ENCODE measurements at places on chromosomes 6 and 20. TPM values are rescaled to one million over a fixed set of nuclear protein-coding genes. Genes with fewer than 3 reads are reported as not detected.

DNA sequence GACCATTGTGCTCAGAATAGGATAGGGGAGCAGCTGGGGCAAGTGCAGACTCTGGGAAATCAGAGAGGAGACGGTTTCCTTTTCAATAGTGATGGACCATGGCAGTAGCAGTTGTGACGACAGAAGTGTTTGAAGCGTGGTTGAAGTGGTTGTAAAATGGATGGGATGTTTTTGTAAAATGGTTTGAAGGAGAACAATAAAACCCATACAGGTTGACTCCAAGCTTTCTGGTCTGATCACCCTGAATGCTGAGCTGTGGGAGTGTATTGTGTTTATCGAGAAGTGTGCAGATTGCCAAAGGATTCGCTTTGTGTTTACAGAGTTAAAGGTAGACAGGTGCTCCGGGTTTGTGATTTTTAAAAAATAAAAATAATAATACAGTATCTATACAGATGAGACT lies 255.2 kb upstream of the SULF2 start:
- H3K27me3 ChIP-seq: no peaks in the 10 kb centered on the region
- DNase-seq: no peak
- no peak overlapping the region for H3K4me3 ChIP-seq
- H3K36me3 ChIP-seq: no peaks in the 10 kb centered on the region

DNA sequence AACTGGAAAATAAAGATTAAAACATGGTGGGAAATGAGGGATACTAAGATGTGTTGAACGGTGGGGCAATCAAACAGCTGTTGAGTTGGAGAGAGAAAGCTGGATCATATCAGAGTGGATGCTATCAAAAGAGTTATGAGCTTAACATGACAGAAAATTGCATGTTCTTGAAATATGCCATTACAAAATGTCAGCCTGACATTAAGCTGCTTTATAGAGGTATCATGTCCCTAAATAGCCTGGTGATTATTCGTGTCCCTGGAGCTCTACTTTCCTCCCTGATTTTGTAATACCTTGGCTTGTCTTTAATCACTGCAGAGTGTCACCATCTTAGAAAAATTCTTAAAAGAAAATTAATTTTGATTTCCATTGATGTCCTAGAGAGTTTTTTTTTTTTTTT lies 223.1 kb downstream of the PHF3 start:
- no peak overlapping the region for H3K27ac ChIP-seq
- H3K36me3 ChIP-seq: no peaks in the 10 kb centered on the region
- H3K4me1 ChIP-seq: no peaks in the 10 kb centered on the region
- no peak for DNase-seq
- H3K4me3 ChIP-seq: no peak overlapping the region
- no peaks in the 10 kb centered on the region for H3K27me3 ChIP-seq

DNA sequence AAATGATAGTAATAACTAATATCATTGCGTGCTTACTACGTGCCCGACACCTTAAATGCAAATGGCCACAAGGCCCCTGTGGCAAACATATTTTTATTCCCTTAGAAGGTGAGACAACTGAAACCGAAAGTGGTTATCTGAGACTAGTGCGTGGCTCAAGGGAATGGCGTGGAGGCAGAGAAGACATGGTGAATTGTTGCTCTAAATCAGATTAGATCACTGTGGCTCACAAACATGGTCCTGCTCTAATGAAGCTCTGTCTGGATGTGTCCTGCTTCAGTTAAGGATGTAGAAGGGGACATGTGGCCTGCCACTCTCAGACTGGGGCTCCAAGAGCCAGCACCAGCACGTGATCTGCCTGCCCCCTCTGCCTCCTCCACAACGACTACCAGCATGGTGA lies 124.2 kb upstream of the GMDS start:
- H3K27ac ChIP-seq: no peak overlapping the region
- H3K27me3 ChIP-seq: no peaks in the 10 kb centered on the region
- H3K4me3 ChIP-seq: no peak overlapping the region

- peaks cover 23% of the 10 kb centered on the region for H3K27me3 ChIP-seq
- no peak overlapping the region for H3K4me3 ChIP-seq
- H3K4me1 ChIP-seq: peaks cover 16% of the 10 kb centered on the region
- DNase-seq: no peak
- no peaks in the 10 kb centered on the region for H3K36me3 ChIP-seq
Measured at GRCh38 chr6:89415185-89415584, 3.1 kb upstream of the RRAGD start.

GRCh38 chr6:66556936-66557335 lies 849.9 kb upstream of the EYS start:
- no peaks in the 10 kb centered on the region for H3K4me1 ChIP-seq
- H3K27me3 ChIP-seq: no peaks in the 10 kb centered on the region
- no peak overlapping the region for H3K4me3 ChIP-seq
- DNase-seq: no peak

DNA sequence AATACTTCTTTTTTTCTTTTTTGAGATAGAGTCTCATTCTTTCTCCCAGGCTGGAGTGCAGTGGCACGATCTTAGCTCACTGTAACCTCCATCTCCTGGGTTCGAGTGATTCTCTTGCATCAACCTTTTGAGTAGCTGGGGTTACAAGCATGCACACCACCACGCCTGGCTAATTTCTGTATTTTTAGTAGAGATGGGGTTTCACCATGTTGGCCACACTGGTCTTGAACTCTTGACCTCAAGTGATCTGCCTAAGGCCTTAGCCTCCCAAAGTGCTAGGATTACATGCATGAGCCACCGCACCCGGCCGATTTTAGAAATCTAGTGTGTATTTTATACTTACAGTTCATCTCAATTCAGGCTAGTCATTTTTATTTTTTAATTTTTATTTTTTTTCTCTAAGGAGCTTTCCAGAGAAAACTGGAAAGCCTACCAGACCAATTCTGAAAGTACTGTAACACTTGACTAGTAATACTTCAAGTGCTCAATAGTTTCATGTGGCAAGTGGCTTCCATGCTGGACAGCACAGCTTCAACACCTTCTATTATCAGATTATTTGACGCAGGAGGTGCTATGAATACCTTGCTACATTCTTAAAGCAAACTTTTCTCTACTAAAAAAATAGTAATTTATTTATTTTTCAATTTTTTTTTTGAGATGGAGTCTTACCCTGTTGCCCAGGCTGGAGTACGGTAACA lies 25.0 kb downstream of the POLR1C start:
- no peak overlapping the region for H3K4me3 ChIP-seq
- H3K27me3 ChIP-seq: no peaks in the 10 kb centered on the region
- H3K36me3 ChIP-seq: peaks cover 42% of the 10 kb centered on the region
- DNase-seq: no peak
- H3K27ac ChIP-seq: no peak overlapping the region

GRCh38 chr6:26155061-26155930 lies 68.1 kb downstream of the HFE start:
- no peaks in the 10 kb centered on the region for H3K27me3 ChIP-seq
- peaks cover 11% of the 10 kb centered on the region for H3K4me1 ChIP-seq
- H3K4me3 ChIP-seq: peak overlapping the region; percentile 69
- peak overlapping the region; percentile 45 for H3K27ac ChIP-seq
- DNase-seq: no peak
- no peaks in the 10 kb centered on the region for H3K36me3 ChIP-seq

- H3K27me3 ChIP-seq: peaks cover 10% of the 10 kb centered on the region
- no peaks in the 10 kb centered on the region for H3K4me1 ChIP-seq
- no peak for DNase-seq
- peak overlapping the region; percentile 52 for H3K4me3 ChIP-seq
Measured at GRCh38 chr6:4774715-4775493, 1.3 kb upstream of the CDYL start.

DNA sequence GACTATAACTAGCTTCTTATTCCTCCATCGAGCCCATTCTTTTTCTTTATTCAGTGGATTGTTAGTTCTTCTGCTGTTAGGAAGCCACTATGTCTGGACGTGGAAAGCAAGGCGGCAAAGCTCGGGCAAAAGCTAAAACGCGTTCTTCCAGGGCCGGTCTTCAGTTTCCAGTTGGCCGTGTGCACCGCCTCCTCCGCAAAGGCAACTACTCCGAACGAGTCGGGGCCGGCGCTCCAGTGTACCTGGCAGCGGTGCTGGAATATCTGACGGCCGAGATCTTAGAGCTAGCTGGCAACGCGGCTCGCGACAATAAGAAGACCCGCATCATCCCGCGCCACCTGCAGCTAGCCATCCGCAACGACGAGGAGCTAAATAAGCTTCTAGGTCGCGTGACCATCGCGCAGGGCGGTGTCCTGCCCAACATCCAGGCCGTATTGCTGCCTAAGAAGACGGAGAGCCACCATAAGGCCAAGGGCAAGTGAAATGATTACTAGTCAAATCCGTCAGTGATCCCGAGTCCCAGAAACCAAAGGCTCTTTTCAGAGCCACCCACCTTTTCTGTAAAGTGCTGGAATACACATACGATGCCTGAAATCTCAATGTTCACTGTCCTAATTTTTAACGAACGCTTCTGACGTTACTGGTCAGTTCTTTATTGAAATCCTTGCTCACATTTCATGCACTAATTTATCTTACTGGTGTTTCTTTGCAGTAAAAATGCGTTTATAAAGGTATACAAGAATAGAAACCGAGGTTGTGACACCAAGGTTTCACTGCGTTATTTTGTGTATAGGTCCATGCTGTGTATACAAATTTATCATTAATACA lies 129.9 kb downstream of the HFE start:
- peaks cover 12% of the 10 kb centered on the region for H3K4me1 ChIP-seq
- H3K4me3 ChIP-seq: peak overlapping the region; percentile 72
- H3K36me3 ChIP-seq: no peaks in the 10 kb centered on the region
- peak; percentile 84 for DNase-seq

DNA sequence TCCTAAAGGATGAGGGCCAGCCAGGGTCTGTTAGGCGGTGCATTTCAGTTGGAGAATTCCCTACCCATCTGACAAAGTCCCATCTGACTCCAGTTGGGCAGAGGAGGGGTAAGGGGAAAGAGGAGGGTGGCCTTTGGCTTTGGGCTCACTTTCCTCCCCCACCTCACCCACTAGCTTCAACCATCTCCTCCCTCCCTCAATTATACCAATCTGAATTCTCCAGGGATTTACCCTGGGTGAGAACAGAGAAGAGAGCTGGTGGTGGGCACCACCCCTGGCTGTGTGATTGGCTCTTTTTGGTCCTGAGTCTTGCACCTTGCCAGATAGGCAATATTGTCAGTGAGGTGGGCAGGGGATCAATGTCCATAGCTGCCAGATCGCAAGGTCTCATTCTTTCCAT lies 3.2 kb downstream of the HMGA1 start:
- peak overlapping the region; percentile 22 for H3K27ac ChIP-seq
- no peaks in the 10 kb centered on the region for H3K27me3 ChIP-seq
- H3K36me3 ChIP-seq: peaks cover 19% of the 10 kb centered on the region

- DNase-seq: peak; percentile 15
- H3K4me3 ChIP-seq: peak overlapping the region; percentile 9
- H3K27me3 ChIP-seq: no peaks in the 10 kb centered on the region
- peaks cover 24% of the 10 kb centered on the region for H3K4me1 ChIP-seq
- H3K27ac ChIP-seq: peak overlapping the region; percentile 24
Measured at GRCh38 chr6:42193491-42193894, 1.3 kb downstream of the GUCA1B start.

DNA sequence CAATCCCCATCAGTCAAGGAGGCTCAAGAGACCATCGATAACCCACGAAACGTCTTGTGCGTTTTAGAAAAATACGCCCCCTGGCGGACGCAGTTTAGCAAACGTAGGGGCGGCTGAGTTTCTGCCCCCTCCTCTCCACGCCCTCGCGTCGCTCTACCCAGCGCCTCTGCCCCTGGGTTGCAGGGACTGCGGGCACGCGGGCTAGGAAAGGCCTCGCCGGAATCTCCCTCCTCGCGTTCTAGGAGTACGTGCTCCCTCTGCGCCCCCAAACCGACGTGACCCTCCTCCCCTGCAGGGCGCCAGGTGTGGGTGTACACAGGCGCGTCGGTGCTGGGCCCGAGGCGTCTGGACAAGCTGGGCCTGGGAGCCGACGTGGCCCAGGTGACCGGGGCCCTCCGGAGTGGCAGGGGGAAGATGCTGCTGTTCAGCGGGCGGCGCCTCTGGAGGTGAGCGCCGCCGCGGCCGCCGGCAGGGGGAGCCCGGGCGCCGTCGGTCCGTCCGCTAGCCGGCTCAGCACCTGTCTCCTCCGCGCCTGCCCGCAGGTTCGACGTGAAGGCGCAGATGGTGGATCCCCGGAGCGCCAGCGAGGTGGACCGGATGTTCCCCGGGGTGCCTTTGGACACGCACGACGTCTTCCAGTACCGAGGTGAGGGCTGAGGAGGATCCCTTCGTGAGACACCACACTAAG lies 5.3 kb downstream of the MMP9 start:
- DNase-seq: no peak
- no peaks in the 10 kb centered on the region for H3K36me3 ChIP-seq
- H3K27me3 ChIP-seq: peaks cover 64% of the 10 kb centered on the region
- H3K4me1 ChIP-seq: no peaks in the 10 kb centered on the region
- peak overlapping the region; percentile 10 for H3K4me3 ChIP-seq
- H3K27ac ChIP-seq: no peak overlapping the region

GRCh38 chr6:70705772-70706171 lies 38.1 kb downstream of the SMAP1 start:
- H3K27ac ChIP-seq: no peak overlapping the region
- no peak for DNase-seq
- no peaks in the 10 kb centered on the region for H3K4me1 ChIP-seq
- no peak overlapping the region for H3K4me3 ChIP-seq
- no peaks in the 10 kb centered on the region for H3K27me3 ChIP-seq
- H3K36me3 ChIP-seq: no peaks in the 10 kb centered on the region

GRCh38 chr6:114377881-114378280 lies 35.1 kb upstream of the HS3ST5 start:
- H3K4me3 ChIP-seq: no peak overlapping the region

DNA sequence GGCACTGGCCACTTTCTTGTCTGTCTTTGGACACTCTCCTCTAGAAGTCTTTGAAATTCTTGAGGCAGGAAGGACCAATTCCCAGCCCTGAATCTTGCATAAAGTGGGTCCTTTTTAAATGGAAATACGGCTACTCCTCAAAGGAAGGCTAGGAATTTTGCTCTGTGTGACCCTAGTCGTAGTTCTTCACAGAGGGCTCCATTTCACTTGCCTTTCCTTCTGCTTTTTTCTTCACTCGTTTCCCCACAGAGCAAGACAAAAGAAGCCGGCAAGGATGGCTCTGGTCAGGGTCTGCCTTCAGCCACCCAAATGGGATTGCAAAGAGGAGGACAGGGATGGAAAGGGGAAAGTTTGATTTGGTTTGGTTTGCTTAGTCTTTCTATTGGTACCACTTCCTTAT lies 25.8 kb downstream of the HLA-E start:
- no peak overlapping the region for H3K27ac ChIP-seq
- H3K4me3 ChIP-seq: no peak overlapping the region
- DNase-seq: no peak
- no peaks in the 10 kb centered on the region for H3K4me1 ChIP-seq
- no peaks in the 10 kb centered on the region for H3K27me3 ChIP-seq

DNA sequence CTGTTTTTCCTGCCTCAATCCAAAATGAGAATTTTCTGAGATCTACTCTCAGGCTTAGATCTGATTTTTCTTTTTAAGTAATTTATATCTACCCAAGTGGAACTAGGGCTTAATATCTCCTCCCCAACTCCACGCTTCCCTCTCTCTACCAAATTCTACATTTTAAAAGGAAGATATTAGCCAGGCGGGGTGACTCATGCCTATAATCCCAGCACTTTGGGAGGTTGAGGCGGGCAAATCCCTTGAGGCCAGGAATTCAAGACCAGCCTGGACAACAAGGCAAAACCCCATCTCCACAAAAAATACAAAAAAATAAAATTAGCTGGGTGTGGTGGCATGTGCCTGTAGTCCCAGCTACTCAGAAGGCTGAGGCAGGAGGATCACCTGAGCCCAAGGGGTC lies 61.0 kb downstream of the MTFR2 start:
- no peak overlapping the region for H3K4me3 ChIP-seq
- no peaks in the 10 kb centered on the region for H3K36me3 ChIP-seq
- no peak for DNase-seq

GCNT2 gene
- total RNA-seq: 13.0 TPM

IMPG1 gene
- total RNA-seq: not detected

GJA1 gene
- total RNA-seq: 433 TPM

BANF2 gene
- total RNA-seq: not detected

SSTR4 gene
- total RNA-seq: not detected

SALL4 gene
- 15.0 TPM for total RNA-seq
